ENCODE measurements at places on chromosomes 13 and 19.
A peak's percentile ranks its signal among the peaks of the same experiment; 100 is the strongest.

- no peak for DNase-seq
Measured at GRCh38 chr19:548886-549830, 5.3 kb downstream of the GZMM start.

DNA sequence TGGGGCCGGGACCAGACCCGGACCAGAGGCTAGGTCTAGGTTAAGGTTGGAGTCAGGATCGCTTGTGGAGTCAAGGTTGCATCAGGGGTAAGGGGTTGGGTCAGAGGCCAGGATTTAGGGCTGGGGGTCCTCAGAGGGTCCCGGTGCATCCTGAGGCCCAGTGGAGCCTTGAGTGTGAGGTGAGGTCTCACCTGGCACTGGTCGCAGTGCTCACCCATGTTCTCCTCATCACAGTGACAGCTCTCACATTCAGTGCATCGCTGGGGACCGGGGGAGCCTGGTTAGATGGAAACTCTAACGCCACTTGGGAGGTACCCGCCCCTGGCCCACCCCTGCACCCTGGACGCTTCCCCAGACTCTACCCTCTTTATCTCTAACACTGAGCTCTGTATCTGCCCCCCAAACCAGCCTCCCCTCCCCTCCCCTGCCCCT is 3.1 kb downstream of the HRC start:
- DNase-seq = no peak

- DNase-seq = no peak
Measured at GRCh38 chr13:100789968-100790367, 115.4 kb upstream of the TMTC4 start.

DNA sequence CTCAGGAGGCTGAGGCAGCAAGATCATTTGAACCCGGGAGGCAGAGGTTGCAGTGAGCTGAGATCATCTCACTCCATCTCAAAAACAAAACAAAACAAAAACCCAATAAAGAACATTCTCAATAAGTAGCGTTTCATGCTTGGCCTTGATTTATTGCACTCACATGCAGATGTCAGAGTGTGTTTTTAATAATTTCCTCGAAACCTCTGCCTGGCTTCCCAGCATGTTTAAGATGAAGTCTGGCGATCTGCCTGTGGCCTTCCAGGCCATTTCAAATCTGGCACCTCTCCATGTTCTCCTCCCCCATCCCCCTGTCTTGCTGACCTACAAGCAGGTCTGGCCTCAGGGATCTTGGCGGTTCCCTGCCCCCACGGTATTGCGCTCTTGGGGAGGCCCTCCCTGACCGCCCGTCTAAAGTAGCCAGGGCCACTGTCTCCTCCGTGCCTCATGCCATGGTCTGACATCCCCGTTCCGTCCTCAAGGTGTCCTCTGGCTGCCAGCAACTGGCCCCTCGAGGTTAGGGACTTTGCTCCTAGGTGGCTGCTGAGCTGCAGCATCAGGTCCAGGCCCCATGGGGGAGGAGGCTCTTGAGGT is 1.6 kb downstream of the WDR88 start:
- no peak for DNase-seq

- DNase-seq = no peak
Measured at GRCh38 chr19:30887042-30887441, 462.2 kb downstream of the TSHZ3 start.

- DNase-seq = no peak
Measured at GRCh38 chr19:55082020-55082851, 6.6 kb downstream of the EPS8L1 start.

DNA sequence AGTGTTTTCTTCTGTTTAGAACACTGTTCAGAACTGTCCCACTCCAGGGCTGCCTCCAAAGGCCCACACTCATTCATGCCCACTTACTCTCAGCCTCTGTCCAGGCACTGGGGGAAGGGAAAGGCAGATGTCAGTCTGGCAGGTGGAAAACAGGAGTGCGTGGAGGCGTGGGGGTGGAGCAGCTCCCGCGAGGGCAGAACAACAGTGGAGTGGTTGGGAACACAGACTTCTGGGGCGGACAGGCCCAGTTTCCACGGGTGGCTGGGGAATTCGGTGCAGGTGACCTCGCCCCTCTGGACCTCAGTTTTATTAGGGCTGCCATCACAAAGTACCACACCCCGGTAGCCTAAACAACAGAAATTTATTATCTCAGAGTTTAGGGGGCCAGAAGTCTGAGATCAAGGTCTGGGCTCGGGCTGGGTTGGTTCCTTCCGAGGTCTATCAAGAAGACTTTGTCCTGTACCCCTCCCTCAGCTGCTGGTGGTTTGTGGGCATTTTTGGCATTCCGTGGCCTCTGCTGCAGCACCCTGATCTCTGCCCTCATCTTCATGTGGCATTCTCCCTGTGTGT is 59.7 kb downstream of the SIPA1L3 start:
- DNase-seq = peak; percentile 45

All from urothelium cell line (cell line).